PC-9 (cell line): ENCODE measurements at places on chromosomes 12 and 14.

DNA sequence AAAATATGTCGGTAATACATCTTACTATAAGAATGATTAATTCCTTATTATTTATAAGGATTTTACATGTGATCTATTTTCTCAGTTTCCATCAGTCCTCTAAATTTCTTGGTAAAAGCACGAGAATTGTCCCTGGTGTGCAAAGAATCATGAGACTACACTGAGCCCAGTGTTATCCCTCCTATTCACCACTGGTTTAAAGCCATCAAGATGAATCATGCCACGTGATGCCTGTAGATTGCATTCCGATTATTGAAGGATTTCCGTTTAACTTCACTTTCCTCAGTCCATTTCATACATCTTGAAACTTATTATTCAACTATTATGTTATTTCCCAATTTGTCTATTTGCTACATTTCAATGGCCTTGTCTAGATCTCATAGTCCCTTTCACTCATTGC, 601.9 kb downstream of the GALC start:
- DNase-seq: no peak

DNA sequence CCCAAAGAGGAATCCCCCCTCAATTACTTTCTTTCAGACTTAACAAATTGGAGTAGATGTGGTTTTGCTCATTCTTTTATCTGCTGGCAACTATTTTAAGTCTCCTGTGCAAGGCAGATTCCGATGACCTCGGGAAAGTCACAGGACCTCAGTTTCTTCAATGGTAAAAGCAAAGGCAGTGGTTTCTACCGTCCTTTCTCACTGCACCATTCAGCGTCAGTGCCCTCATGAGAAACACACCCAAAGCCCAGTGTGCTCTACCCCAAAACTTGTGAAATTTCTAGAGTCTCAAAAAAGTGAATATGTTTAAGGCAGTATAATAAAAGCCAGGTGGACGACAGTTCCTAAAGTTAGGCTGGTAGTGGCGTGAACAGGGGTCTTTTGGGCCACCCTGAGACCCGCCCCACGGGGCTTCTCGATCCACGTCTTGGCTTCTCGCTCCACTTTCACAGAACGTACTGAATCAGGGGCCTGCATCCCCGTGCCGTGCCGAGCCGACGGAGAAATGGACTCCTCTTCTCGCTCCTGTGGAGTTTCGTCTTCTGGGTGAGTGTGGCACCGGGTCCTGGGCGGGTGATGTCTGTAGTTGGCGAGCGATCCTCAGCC, 1.3 kb upstream of the ARHGAP5 start:
- DNase-seq: no peak

DNA sequence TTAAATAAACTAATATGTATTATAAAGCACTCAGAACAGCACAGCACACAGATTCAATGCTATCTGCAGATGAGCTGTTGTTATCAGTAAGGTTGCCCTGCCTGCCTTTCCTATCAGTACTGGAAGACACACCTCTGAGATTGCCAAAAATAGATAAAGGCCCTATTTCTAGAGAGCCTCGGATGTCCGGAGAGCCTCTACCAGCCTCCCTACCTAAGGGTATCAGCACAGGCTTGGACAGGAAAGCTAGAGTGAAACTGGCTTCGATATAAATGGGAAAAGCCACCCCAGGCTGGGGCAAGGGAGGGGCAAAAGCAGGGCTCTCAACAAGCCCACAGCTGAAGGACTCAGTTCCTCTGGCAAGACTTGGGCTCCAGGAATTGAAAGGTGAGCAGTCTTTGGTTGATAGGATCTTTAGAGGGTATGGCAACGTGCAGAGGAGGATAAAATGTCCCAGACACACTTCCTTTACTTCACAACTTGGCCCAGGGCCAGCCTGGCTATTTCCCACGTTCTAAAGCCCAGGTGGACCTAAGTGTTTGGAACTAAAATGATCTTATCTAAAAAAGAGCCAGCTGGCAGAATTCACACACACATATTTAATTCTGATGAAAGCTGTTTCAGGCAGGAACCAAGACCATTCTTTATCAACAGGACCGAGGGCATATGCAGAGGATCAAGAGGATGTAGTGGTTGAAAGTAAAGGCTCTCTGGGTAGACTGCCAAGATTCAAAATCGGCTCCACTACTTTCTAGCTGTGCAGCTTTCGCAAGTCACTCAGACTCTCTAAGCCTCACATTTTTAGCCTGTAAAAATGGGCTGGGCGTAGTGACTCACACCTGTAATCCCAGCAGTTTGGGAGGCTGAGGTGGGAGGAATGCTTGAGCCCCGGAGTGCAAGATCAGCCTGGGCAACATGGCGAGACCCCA, 37.8 kb upstream of the ITPR2 start:
- DNase-seq: peak; percentile 84

- no peak for DNase-seq
Observed at GRCh38 chr12:128420163-128420562, 153.2 kb downstream of the TMEM132C start.

DNA sequence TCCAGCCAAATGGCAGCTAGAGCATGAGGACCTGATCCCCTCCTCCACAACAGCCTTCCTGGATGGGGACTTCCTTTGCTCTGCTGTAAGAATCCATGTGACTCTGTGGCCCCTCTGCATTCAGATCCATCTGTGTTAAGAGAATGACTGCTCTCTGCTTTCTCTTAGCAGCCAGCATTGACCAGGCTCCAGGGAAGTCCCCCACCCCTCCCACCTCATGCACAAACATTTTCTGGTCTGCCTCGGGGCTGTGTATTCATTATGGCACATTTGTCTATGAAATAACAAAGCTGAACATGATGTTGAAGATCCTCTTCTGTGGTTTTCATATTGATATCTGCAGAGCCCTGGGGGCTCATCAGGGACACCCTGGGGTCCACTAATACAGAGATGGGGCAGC, 201.7 kb downstream of the NUAK1 start:
- DNase-seq: no peak

DNA sequence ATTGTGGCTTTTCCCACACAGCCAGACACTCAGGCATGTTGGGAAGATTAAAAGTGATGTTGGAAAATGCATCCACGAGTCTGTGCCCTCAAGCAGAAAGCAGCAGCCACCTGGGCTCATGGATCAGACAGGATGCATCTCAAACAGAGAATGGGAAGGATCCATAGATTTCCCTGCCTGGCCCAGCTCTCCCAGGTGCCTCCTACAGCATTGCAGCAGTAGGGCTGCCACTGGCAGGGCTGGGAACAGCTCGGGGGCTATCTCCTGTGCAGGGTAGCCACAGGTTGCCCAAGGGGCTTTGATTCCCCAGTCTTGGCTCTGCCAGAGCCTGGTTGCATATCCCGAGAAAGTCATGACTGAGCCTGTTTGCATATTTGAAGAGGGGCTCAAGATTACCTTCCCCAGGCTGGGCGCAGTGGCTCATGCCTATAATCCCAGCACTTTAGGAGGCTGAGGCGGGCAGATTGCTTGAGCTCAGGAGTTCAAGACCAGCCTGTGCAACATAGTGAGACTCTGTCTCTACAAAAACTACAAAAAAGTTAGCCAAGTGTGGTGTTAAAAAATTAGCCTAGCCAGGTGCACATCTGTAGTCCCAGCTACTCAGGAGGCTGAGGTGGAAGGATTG, 19.5 kb downstream of the C14orf132 start:
- no peak for DNase-seq

DNA sequence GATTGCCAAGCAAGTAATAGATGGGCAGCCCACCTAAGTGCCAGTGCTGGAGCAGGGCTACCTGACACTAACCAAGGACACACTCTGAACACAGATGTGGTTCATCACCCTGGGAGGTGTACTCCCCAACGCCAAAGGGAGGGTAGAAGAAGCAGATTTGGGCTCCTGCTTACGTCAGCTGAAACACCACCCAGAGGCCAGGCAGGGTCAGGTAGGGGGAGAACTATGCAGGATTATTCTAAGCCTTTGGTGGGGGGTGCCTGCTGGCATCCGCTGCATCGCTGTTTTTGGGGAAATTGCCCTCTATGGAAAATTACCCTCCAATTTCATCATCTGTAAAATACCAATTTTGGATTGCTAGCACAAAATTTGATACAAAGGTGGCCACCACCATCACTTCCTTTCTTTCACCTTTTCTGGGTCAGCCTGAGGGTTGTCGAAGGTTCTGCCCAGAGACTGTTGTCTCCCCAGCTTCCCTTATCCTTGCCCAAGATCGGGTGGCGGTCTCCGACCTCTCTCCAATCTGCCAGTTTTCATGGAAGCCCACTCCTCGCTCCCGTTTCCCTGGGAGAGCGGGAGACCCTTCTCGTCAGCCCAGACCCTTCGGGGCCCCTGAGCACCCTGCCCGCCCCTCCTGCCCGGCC, 535 bp downstream of the BIN2 start:
- DNase-seq: no peak

DNA sequence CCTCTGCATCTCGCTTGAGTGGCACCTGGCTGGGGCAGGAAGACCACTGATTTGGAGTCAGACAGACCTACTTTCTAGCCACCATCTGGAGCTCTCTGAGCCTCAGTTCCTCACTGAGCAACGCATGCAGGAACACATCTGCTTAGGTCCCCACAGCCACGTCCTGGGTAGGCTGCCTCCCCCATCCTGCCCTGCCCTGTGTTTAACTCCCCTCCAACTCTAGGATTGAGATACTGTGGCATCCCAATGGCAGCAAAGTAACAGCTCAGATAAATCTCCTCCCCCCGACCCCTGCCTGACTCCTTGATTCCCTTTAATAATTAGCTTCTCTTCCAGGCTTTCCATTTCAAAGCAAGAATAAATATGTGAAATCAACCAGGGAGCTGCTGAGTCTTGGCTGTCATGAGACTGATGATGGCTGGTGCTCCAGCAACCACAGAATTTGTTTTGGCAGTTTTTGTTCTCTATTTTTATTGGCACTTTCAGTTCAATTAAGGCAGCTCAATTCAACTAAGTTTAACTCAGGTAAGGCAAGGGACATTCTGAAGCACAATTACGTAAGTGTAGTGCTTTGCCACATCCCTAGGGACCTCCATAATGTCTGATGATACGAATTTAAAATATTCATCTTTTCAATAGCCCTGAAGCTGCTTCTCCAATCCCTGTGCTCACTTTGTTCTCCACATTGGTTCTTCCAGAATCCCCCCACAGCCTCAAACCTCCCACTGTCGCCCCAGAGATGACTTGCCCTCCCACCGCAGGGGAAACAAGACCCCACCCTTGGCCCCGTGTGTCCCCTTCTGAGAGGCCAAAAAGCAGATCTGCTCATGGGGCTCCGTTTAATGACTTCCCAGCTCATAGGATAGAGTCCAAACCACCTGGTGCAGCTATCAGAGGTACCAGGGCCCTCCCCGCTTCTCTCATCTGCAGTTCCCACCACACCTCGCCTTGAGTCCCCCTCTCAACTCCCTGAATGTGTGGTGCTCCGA, 58.2 kb downstream of the ESR2 start:
- DNase-seq: no peak

DNA sequence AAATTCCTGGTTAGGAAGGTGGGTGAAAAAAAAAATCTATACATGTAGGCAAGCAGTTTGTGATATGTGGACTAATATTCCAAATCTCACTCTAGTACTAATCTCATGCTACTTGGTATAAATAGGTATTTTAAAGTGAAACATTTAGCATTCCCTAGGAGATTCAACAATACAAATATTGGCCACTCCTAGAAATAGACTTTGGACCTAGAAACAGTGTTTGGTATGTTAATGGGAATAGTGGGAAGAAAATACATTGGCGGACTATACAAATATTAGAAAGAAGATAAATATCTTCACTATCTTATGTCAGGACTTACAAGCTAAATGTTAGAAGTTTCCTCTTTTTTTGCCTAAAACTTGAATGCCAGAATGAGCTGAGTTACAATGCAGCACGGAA, 28.2 kb downstream of the HIGD1C start:
- no peak for DNase-seq

GRCh38 chr14:98136012-98136789, 1135.8 kb downstream of the BCL11B start:
- DNase-seq: no peak

GRCh38 chr12:16602412-16602811, 3.5 kb downstream of the LMO3 start:
- no peak for DNase-seq

- DNase-seq: no peak
Observed at GRCh38 chr12:73362666-73363065, 1090.5 kb downstream of the TRHDE start.

DNA sequence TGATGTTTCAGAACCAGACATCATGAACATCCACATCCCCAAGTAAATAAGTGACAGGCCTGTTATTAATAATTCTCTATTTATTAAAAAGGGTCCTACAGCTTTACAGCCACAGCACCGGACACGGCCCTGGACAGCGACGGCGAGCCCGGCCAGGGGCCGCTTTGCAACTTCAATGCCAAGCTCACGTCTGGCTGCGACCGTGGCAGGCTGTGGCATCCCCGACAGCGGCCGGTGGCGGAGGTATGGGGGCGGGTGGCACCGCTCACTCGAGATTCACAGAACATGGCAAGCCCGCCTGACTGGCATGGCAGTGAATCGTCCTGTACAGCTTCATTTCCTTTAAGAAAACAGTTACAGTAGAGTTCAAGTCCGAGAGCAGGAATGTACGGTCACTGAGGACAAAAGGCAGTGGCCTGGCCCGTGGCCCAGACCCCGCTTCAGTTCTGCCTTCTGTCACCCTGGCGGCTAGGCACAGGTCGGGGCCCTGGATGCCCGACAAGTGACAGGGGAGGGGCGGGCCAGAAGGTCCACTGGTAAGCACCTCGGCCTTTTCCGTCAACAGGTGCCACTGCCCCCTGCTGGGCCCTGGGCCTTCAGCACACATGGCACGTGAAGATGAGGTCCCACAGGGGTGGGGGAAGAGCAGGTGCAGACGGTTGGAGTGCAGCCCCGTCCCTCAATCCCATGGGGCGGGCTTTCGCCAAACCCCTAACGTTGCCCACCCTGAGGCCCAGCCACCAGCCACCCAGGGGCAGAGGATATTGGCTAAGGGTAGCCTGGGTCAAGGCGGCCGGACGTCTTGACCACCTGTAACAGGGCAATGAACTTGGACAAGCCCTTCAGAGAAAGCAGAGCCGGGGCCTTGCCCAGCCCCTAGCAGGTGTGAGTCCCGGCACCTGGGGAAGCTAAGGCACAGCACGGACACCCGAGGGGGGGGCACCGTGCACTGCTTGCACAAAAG, 30.3 kb downstream of the HIP1R start:
- DNase-seq: no peak

GRCh38 chr12:94207849-94208621, 59.7 kb downstream of the PLXNC1 start:
- DNase-seq: no peak

- peak; percentile 45 for DNase-seq
Observed at GRCh38 chr12:26032719-26033241, 74.3 kb downstream of the RASSF8 start.

DNA sequence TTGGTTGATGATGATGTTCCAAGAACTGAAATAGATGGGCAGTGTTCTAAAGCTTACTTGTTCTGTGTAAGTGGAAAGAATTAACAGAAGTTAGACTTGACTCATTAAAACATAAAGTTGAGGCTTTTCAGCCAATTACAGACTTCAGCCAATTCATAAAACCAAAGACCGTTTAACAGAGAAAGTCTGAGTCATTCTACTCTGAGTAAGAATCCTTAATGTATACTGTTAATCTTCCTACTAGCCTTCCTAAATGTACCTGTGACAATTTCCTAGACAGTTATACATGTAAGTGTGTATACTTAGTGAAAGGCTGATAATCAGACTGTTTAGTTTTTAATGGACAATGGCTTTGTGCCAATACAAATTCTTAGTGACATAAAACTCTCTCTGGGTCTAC, 681.0 kb downstream of the RPL10L start:
- no peak for DNase-seq
